ENCODE measurements at places on chromosomes 1 and 21.

GRCh38 chr1:185438936-185439335 is 121.9 kb upstream of the IVNS1ABP start:
- DNase-seq: peak; percentile 37

DNA sequence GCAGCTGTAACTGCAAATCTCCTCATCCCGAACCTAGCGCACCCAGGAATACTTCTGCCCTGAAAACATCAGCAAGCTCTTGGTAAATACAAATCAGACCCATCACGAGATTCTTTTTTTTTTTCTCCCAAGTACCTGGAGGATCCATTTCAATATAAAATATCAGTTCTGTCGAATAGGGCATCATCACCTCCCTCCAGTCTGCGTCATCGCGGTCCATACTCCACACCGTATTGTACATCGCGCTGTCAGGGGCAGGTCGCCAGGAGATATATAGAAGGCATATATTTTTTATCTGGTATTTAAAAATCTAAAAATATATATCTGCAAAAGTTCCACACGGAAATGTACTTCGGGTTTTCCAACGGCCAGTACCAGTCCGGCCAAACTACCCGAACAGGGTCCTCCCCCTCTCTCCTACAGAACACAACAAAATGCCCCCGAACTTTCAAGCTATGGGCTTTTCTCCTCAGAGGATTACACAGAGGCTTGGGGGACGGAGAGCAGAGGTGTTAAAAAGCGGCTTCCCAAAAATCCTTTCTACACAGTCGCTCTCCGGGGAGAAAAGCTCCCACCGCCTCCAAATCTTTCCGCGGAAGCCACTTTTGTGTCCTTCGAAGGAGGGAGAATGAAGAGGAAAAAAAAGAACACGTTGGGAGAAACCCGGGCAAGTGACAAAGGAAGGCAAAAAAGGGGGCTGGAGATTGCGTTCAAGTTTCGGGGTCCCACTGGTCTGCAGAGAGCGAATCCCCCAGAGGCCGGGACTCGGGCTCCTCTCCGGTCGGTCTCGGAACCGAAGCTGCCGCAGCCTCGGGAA is 509 bp downstream of the PIK3R3 start:
- no peak for DNase-seq

DNA sequence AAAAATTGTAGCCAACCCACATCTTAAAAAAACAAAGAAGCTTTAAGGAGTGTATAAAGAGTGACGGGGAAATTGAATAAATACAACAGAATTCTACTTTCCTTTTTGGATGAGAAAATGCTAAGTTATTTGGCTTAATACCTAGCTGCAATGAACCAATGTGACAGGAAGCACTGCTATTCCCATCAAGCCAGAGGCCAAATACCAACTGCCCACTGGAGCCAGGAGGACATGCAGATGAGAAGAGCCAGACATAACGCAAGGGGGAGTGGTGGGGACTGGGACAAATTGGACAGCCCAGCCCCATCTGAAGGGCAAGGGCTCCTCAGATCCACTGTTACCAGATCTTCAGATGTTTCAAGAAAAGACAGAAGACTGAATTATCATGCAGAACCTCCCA is 25.7 kb downstream of the DNAJC11 start:
- no peak for DNase-seq

DNA sequence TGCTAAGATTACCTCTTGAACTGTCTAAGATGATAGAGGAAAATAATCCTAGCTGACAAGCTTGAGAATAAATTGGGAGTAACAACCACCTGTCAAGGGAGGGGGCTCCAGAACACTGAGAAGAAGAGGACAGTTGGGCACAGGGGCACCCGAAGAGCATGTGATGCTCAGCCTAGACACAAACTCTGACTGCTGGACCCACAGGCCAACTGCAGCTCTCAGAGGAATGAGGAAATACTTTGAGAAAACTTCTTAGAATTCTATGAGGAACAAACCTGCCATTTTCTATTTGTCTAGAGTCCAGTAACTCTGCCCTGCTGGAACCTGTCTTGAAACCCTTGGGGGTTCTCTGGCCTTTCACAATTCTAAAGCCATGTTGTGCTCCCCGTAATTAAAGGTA is 124.1 kb upstream of the KCNK2 start:
- DNase-seq: no peak

DNA sequence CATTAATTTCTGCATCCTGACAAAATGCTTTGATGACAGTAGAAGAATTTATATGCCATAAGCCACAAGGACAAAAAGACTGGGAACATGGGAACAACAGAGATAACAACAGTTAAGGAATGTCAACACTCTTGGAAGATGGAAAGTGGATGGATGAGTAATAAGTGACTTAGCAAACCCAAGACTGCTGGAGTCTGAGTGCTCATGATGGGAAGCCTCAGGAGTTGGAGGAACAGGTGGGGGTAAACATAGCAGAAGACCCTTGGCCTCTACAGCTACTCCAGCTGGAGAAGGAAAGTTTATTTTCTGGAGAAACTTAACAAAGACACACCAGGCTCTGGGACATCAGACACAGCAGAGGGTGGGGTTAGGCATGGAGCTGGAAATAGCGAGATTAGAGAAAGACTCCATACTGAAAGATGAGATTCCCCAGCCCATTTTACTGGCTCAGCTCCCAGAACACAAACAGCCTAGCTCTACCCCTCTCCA is 13.6 kb downstream of the G0S2 start:
- no peak for DNase-seq

DNA sequence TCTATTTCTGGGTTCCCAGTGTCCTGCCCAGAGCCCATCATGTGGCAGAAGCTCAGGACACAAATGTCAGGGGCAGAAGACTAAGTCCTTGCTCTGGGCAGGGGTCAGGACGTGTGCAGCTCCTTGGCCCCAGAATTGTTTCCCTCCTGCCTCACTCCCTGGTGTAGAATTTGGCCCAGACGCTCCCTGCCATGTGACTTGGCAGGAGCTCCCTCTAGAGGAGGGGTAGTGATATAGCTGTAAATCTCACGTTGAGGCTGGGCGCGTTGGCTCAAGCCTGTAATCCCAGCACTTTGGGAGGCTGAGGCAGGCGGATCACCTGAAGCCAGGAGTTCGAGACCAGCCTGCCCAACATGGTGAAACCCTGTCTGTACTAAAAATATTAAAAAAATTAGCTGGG is 91.2 kb downstream of the UBIAD1 start:
- DNase-seq: no peak

DNA sequence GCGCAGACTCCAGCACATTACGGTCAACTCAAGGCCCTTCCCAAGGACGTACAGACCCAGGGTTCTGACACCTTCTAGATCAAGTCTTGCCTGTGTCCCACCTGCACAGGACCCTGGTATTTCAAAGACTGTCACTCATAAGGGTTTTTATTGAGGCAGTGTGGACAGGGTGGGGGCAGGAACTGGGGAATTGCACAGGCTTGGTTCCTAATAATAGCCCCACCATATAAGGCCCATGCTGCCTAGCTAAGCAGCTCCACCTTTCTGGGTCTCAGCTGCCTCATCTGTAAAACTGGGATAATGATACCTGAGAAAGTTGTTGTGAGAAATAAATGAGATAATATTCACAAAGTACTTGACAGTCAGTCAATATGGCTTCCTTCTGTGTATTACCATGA is 55.3 kb upstream of the PUM1 start:
- DNase-seq: no peak

DNA sequence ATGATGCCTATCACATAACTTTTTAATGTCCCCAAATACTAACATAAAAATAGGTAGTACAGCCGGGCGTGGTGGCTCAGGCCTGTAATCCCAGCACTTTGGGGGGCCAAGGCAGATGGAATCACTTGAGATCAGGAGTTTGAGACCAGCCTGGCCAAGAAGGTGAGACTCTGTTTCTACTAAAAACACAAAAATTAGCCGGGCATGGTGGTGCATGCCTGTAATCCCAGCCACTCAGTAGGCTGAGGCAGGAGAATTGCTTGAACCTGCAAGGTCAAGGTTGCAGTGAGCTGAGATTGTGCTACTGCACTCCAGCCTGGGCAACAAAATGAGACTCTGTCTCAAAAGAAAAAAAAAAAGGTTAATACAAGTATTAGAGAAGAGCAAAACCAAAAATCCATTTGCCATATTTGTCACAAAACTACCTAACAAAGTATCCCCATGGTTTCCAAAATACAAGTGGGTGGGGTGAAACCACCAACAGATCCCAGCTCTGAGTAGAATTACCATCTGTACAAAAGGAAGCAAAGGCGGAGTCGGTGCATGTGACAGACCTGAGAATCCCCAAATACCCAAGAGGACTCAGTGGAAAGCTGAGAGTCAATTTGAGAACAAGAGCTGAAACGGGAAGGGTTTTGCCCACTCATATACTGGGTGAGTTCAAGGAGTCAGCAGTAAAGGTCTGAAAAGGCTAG is 113.2 kb downstream of the TOMM20 start:
- no peak for DNase-seq

- DNase-seq: no peak
Measured at GRCh38 chr1:167369933-167370332, 148.4 kb downstream of the CD247 start.

DNA sequence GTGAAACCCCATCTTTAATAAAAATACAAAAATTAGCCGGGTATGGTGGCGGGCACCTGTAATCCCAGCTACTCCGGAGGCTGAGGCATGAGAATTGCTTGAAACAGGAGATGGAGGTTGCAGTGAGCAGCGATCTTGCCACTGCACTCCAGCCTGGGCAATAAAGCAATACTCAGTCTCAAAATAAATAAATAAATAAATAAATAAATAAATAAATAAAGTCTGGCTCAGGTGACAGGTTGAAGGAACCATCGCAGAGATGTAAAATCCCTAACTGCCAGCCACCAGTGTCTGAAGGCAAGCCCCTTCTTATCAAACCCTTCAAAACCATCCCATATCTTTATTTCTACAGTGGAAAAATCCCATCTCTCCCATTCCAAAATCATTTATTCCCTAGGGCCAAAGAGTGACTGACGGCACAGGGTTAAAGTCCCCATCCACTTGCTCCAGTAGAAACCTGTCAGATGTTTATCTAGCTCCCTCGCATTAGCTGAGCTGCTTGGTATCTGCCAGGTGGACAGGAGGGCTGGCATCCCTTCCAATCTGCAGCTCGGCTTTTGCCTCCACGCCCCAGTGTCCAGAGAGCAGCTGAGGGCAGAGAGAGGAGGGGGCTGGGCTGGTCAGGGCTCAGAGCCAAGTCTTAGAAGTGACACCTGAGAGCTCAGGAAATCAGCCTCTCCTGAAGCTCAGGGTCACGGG is 5.0 kb downstream of the CSRP1 start:
- no peak for DNase-seq
